Dermis blood vessel endothelial cell (primary cell): ENCODE measurements at places on chromosomes 11 and 22. TPM values are rescaled to one million over a fixed set of nuclear protein-coding genes. Genes with fewer than 3 reads are reported as not detected.

TRIM48 gene
- total RNA-seq = not detected in 2 replicates

ZDHHC5 gene
- 34.0 and 55.9 TPM in 2 replicates for total RNA-seq

RRP7A gene
- 30.8 and 61.4 TPM in 2 replicates for total RNA-seq

PKP3 gene
- 0.09 and 0.68 TPM in 2 replicates for total RNA-seq

POU2AF1 gene
- not detected in 2 replicates for total RNA-seq

CLCF1 gene
- 2.0 and 3.0 TPM in 2 replicates for total RNA-seq

SOX6 gene
- under 0.01 and 0.09 TPM in 2 replicates for total RNA-seq

STK33 gene
- total RNA-seq = 0.51 and 1.1 TPM in 2 replicates

APOA4 gene
- total RNA-seq = not detected in 2 replicates

CCDC73 gene
- 0.09 TPM in 1 of 2 replicates, not detected in the other for total RNA-seq

C1QTNF4 gene
- total RNA-seq = 0.34 and 0.37 TPM in 2 replicates

NFAM1 gene
- not detected in 2 replicates for total RNA-seq

TRIM66 gene
- total RNA-seq = 5.6 and 7.4 TPM in 2 replicates

CRYBA4 gene
- not detected in 2 replicates for total RNA-seq
